ENCODE measurements at places on chromosomes 12 and 14.

GRCh38 chr12:120257041-120257821, 8.3 kb downstream of the PXN start:
- DNase-seq, result peak; percentile 91

DNA sequence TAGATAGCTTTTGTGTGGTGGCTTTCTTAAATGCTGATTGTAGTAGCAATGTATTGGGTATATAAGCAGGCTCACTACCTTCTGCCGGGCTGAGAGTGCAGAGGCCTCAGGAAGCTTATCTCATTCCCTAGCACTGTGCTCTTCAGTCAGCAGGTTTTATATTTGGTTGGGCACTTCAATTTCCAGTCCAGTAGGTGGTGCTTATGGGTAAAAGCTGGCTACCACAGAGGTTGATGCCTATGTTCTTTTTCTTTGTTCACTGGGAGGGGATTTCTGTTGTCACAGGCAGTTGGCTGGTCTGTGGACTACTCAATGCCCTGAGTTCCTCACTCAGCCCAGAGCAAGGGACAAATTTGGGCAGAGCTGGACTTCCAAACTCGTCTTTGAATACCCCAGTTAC, 43.0 kb upstream of the GLIPR1 start:
- DNase-seq, result no peak

GRCh38 chr12:40892528-40892927, 200.3 kb downstream of the CNTN1 start:
- DNase-seq, result no peak

DNA sequence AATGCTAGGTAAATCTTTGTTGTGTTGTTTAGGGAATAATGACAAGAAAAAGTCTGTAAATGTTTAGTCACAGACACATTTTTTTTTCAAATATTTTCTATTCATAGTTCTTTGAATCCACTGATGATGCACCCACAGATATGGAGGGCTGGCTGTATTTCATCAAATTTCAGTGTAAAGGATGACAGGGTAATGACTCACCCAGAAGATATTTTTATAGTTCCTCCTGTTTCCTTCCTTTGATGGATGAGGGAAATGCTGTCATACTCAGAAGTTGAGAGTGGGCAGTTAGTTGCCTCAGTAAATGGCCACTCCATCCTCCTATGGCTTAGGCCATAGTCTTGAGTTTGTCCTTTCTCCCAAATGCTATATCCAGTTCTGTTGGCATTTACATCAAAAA, 76.9 kb upstream of the REP15 start:
- no peak for DNase-seq

GRCh38 chr12:68641138-68641537, 30.4 kb downstream of the RAP1B start:
- no peak for DNase-seq

DNA sequence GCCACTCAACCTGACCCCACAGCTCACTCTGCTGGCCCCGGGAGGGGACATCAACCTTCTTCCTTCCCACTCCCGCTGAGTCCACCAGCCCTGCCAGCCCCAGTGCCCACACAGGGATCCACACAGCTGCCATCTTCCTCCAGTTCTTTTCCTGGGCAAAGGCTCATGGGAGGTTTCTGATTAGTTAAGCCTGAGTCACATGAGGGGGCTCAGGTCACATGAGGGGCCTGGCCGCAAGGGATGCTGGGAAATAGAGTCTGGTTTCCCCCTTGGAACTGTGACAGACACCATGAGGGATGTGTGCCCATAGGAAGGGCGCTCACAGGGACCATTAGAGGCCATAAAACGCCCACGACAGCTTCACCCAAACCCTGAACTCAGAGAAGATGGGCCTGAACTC, 228.7 kb upstream of the SFSWAP start:
- no peak for DNase-seq

DNA sequence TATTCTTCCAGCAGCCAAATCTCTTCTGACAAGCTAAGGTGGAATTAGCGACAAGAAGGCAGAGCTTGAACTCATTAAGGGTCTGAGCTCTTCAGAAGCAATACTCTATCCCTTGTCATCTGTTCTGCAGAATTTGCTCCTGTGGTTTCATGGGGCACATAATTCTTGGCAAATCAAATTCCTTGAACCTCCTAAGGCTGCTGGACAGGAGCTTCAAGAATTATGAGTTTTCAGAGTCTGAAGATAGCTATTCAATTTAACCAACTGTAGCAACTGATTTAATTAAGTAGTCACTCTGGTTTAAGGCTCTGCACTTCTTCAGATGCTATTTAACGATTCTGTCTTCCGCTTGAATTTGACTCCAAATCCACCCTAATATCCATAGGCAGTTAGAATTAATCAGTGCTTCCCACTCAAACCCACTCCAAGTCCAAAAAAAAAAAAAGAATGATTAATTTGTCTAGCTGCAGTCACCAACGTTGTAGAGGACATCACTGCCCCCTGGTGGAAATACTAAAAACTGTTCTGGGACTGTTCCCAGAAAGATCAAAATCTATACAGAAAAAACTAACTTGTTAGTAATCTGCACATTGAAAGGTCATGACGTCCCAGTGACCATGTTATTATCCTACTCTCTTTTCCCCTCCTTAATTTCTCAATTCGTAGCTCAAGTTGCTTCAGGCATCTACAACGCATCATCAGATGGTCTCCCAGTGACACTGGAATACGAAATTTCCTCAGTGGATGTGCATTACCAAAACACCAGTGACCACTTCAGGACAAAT, 169.9 kb downstream of the KIF21A start:
- peak; percentile 6 for DNase-seq

GRCh38 chr12:56031987-56032386, 9.7 kb upstream of the RPS26 start:
- DNase-seq, result no peak

DNA sequence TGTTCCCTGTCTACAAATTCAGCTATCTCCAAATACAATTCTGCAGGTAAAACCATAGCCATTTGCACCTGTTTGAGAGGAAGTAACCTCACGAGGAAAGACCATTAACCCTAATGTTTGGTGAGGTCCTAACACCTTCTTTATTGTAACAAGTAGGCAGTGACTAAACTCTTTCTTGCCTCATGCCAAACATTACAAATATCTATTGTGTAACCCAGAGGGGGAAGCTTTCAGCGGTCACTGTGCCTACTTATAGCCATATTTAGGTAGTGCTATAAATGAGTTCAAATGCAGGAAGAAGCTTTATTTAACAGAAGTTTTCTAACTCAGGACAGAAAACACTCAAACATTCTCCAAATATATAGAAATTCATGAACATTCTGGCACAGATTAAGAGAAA, 252.7 kb downstream of the LRFN5 start:
- no peak for DNase-seq

DNA sequence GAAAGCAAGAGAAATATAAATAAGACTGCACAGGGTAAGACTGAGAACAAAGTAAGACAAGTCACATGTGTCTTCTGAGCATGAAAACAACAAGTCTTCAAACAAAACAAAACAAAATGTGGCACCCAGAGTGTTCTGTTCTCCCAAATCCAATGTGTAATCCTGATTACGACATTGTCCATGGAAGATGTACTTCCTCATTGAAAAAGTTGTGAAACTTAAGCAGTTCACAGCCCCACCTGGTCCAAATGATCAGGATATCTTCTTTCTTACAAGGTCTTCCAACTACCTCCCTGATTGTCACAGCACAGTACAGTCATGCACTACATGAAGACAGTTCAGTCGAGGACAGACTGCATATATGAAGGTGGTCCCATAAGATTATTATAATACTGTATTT, 23.3 kb upstream of the NEK9 start:
- DNase-seq, result no peak

DNA sequence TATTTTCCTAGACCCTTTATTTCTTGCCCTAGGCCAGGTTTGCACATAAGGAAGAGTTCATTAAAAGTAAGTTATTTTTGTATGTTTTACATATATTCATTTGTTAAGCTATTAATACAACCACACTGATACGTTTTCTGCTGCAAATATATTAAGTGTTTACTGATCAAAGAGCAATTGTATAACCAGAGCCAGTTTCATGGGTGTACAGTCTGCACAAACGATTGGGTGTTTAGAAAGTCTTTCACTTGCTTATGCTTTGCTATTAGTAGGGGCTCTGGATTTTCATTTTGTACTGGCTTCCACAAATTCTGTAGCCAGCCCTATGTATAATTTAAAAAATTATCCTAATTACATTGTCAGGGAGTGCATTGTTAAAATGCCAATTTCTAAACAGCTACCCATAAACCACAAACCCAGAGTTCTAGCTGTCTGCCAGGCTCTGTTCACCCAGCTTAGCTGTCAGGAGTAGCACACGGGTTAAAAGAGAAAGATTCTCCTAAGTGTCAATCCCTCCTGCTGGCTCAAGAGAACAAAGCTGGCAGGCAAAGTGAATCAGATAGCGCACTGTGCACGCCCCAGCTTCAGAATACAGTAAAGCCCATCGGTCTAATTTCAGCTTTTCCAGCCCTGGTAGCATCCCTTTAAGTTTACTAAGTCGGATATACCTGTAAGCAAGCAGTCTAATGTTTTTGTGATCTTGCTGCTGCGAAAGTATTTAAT, 151.0 kb upstream of the LMO3 start:
- no peak for DNase-seq

DNA sequence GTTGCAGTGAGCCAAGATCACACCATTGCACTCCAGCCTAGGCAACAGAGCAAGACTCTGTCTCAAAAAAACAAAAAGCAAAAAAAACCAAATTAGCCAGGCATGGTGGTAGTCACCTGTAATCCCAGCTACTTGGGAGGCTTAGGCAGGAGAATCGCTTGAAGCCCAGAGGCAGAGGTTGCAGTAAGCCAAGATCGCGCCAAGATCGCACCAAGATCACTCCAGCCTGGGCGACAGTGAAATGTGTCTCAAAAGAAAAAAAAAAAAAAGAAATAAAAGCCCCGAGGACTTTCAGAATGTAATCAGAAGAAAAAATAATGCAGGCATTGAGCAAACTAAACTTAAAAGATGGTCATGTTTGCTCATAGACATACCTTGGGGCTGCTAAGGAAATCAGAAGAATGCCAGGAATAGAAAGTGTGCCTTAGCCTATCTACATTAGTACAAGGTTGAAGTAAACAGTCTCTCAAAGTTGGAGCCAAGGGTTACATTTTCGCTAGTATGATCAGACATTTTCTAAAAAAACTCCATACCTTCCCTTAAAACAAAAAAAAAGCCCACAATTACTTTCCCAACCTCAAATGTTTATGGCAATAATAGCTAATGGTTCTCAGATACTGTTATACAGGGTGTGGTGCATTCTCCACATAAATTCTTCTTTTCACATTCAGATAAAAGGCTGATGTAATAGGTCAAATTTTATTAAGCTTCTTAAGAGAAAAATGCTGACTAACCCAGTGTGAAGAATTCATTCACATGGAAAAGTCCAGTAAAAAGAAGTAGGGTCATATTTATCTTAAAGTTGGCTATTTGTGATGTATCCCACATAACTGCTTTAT, 15.8 kb downstream of the DTD2 start:
- no peak for DNase-seq

Data from cerebellum (tissue), 4 donors.